Activated CD4-positive, alpha-beta memory T cell treated with anti-CD3 and anti-CD28 coated beads for 36 hours (primary cell): ENCODE measurements at places on chromosomes 6 and 20. TPM values are rescaled to one million over a fixed set of nuclear protein-coding genes. Genes with fewer than 3 reads are reported as not detected.

COL9A1 gene
- total RNA-seq: not detected

UBE2V1 gene
- total RNA-seq: 167 TPM

GTSF1L gene
- total RNA-seq: not detected

GRCh38 chr6:20876036-20876435 lies 341.8 kb downstream of the CDKAL1 start:
- no peak for DNase-seq

- DNase-seq: no peak
Measured at GRCh38 chr20:32809907-32810306, 9.8 kb upstream of the MAPRE1 start.

DNA sequence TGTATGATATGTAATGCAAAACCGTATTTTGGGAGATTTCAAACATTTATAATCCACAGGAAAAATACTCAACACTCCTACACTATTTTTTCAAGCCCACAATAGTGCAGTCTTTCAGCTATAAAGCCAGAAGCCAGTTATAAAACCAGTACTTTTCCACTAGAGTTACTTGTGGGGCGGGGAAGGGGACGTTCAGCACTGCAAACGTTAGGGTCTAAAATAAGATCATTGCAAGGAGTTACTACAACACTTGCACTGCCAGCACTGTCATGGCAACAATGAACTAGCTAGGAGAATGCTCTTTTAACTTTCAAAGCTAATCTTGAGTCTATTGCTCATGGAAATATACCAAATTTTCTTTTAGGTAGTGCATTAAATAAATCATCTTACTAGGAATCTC lies 14.7 kb downstream of the SESN1 start:
- DNase-seq: no peak

GRCh38 chr6:137647762-137648447 lies 153.7 kb upstream of the OLIG3 start:
- no peak for DNase-seq

DNA sequence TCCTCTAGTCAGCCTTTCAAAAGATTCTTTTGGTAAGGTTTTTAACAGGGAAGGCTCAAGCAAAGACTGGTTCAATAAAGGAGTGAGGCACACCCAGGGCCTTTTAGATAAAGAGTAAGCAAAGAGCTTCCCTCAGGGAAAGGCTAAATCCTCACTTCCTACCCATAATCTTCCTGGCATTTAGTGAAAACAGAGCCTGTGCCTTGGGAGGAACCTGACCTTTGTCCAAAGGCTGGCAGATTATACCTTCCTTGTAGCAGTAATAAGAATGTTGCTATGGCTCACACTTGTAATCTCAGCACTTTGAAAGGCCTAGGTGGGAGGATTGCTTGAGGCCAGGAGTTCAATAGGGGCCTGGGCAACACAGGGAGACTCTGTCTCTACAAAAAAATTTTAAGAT lies 280.1 kb upstream of the PLCB4 start:
- no peak for DNase-seq

GRCh38 chr6:41826343-41827022 lies 39.0 kb downstream of the TOMM6 start:
- no peak for DNase-seq

DNA sequence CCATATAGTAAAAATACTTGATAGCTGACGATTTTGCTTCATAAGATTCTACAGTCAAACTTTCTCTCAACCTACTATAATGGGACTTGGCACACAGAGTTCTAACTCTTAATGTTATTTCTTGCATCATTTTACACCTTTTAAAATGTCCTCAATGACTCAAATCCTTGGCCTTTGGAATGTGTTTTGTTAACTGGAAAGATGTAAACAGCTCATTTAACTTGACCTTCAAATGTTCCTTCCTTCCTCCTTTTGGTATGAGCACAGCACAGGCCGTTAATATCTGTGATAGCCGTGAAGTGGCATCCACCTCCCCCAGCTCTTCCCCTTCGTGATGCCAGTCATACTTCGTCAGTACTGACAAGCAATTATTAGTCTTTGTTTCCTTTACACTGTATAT lies 972.0 kb upstream of the CITED2 start:
- no peak for DNase-seq

DNA sequence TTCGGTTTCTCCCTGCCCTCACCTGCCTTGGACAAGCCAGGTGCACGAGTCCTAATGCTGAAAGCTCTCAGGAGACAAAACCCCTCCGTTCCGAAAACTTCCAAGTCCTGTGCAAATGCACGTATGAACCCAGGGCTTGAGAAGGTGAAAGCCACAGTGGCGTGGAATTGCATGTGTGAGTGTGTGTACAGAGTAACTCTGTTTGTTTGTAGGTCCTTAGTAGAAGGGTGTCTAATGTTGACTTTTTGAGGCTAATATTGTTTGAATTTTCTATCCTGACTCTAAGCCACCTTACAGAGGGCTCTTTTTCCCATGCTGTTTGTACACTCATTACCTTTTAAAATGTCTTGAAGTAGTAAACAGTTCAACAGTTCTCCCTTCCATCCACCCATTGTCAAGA lies 129.1 kb downstream of the FOXA2 start:
- no peak for DNase-seq

- DNase-seq: no peak
Measured at GRCh38 chr20:44501448-44501847, 20.4 kb downstream of the SERINC3 start.
